ENCODE measurements at places on chromosomes 11 and 22.

- DNase-seq = no peak
These were observed 624.7 kb downstream of the BUD13 start for GRCh38 chr11:116148056-116148455.

DNA sequence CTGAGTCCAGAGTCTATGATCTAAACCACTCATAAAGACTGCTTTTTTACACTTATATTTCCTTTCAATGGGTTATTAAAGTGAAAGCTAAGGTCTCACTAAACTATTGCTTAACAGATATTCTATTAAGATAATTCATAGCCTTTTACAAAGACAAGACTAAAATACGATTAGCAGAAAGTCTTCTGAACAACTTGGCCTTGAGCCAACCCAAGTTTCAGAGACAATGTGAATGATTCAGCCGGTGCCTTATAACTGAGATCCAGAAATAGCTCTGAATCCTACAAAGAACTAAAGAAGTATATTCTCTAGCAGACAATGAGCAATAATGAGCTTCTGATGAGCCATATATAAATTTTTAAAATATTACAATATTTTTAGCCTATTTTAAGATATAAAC lies 41.5 kb upstream of the CARD18 start:
- DNase-seq = no peak

GRCh38 chr11:70064726-70065317 lies 13.3 kb upstream of the ANO1 start:
- DNase-seq = no peak

DNA sequence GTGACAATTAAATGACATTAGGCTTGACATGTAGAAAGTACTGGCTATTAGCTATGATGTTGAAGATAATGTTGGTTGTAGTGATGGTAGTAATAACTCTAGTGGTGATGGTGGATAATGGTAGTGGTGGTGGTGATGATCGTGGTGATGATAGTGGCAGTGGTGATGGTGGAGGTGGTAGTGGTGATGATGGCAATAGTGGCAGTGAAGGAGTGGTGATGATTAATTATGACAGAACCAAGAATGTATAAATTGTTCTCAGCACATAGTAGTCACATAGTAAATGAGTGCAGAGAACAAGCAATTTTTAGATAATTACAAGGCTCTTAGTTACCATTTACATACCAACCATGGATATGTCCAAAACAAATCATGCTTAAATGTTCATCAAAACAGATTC lies 5.3 kb upstream of the CD44 start:
- no peak for DNase-seq

DNA sequence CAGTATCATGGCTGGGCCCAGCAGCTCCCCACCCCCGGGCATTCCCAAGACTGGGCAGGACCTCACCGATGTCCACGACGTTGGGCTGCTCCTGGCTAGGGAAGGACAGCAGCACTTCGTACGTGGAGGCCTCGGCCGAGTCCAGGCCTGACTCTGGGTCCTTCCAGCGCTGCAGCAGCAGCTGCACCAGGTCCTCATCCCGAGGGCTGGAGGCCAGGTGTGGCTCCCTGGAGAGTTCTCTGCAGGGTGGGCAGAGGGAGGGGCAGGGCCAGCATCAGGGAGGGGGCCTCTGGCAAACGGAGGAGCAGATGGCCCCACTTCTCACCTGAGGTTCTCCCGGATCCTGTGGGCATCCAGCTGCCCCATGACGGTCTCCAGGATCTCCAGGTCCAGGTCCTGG lies 341 bp downstream of the NAALADL1 start:
- DNase-seq = no peak

GRCh38 chr22:39510529-39511149 lies 8.5 kb downstream of the MIEF1 start:
- no peak for DNase-seq

DNA sequence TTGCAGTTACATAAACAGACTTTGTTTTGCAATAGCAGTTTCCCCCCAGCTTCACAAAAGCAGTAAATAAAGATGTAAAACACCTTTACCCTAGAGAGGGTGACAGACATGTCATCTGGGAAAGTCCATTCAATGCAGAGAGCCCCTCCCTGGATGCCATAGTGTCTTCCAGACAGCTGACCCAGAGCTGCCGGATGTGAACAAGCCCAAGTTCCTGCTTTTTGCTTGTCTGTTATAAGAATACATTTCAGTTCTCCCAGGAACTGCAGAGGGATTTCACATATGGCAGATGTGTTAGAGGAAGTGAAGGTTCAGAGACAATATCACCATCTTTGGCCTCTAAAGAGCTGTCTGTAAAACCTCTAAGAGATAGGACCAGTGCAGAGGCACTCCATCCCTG lies 48.9 kb downstream of the RELT start:
- DNase-seq = no peak

DNA sequence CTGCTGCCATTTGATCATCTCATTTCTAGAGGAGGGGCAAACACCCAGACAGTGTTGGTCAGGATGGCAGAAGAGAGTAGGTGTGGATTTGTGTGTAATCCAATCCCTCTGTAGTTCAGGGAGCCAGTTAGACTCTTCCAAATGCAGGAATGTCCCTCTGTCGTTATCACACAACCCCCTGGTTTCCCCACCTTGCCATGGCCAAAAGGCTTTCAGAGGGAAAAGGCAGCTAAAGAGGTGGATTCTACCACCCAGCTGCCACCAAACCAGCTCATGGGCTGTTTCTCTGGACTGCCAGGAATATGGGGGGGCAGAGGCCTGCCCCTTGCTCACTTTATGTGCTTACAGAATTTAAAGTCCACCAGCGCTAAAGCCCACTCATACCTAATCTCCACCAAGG lies 18.1 kb downstream of the TSKU start:
- no peak for DNase-seq

DNA sequence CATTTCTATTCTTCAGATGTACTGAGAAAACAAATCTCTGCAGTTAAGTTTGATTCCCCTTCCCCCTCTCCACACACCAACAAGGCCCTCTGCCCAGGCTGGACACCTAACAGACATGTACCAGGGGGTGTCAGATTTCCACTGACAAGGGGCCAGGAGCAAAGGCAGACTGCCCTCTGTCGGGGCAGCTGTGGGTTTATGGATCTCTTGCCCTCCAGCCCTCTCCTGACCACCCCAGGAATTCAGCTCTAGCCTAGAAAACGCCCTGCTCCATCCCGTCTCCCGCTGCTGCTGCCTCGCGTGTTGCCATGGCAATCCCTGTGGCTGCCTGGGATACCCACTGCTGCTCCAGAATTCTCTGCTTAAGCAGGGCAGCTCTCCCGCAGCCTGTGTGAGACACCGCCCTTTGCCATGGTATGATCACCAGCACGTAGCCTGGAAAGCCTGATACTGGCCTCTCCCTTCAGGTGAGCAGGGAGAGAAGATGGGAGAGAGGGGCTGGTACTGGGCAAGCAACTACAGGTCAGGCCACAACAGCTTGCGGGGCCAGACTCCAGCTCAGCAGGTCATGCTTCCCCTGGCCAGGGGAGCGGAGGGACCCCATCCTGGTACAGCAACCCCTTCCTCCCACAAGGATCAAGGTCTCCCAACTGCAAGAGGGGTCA lies 41.6 kb downstream of the BUD13 start:
- DNase-seq = no peak

DNA sequence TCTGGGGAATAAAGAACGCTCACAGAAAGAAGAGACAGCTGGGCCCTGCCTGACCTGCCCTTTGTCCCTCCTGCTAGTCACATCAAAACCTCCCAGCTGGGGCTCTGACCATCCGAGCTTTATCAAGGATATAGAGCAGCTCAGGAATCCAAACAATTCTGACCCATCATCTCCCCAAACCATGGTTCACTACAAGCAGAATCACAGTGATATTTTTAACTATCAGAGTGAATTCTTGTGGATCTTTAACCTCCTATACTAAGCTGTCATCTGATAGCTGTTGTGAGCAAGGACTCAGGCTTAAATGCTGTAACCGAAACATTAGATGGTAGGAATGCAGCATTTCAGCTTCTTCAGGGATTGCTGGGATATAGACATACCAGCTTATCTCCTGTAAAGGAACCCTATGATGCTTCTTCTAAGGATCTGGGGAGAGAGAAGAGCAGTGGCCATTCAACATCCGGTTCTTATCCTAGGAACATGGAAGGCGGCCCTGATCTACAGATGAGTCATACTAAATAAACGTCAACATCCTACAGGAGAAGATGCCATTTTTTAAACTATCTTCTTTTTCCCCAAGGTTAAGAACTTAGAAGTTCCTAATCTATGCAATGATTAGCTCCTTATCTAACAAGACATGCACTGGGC lies 84.7 kb upstream of the AKIP1 start:
- no peak for DNase-seq

DNA sequence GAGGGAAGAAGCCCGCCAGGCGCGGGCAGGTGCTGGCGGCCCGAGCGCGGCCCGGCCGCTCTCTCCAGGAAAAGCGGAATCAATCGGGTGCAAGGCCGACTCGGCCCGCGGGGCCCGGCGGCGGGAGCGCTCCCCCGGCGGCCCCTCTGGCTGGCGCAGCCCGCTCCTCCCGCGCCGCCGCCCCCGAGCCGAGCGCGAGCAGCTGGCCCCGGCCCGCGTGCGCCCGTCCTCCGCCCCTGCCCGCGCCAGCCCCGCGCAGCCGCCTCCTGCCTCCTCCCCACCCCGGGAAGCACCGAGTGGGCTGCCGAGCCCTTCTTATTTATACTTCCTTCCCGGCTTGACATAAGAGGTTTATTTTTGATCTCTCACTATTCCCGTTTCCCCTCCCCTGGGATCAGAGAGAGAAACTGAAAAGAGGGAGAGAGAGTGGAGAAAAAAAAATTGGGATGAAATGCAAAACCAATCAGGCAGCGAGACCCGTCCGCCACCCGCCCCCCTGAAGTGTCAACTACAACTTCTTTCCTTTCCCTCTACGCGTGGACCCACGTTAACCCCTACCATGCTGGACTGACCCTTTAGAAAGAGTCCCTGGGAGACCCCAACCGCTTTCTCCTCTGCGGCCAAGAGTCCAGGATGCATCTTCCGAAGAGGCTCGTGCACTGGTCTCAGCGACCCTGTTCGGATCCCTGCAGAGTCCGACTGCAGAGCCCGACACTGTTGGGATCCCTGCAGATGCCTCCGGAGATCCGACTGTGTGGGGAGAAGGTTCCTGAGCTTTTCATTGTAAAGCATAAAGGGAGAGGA lies at the start of gene ADAMTS8:
TSS of gene ADAMTS8 (minus strand) at position 294 of the 804 bp plus-strand sequence. CDS start 323 bp downstream, outside the sequence.
- no peak for DNase-seq

DNA sequence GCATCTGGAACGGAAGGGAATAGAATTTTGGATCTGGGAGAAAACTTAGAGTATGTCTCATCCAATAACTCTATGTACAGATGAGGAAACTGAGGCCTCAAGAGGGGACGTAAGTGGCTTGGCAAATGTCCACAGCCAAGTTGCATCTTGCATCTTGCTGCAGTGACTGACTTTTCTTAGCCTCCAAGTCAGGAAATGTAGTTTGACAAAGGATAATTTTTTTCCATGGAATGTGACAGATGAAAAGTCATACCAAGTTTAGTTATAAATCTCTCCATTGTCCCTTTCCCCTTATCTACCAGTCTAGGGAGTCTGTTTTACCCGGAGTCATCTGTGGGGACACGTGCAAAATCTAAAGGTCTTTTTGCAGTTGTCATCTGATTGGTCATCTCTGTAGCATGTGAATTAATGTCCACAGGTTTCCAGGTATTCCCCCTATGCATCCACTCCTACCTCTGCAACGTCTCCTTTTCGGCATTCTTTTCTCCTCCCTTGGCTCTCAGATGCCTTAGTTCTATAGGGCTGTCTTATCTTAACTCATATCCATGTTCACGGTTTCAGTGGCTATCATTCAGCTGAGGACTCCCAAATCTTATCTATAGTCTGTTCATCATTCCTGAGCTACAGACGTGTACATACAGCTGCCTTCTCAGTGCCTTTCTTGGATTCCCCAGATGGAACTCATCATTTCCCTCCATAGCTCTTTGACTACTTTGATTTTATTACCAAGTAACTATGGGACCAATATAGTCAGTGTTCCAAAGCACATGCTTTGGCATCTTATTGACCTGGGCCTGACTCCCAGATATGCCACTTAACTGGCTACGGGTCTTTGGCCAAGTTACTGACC lies 139.5 kb upstream of the TIMP3 start:
- no peak for DNase-seq

- no peak for DNase-seq
These were observed 22.9 kb upstream of the JAM3 start for GRCh38 chr11:134045799-134046635.

DNA sequence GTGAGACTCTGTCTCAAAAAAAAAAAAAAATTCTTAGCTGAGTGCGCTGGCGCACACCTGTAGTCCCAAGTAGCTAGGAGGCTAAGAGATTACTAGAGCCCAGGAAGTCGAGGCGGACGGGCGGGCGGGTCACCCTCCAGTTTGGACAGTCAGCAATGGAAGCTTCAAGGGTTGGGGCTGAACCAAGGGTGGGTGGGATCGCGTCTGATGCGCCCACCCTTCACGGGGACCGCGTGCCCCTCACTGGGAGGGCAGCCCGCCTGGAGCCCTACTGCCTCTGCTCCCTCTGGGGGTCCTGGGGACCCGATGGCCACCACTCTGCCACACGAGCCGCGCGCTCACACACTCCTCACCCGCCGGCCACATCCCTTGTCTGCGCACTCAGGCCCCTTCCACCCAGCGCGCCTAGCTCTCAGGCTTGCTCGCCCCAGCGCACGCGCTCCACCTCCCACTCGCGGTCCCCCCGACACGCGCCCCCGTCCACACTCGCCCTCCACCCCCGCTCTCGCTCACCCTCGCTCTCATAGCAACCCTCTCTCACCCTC lies 494 bp downstream of the CHID1 start:
- DNase-seq = no peak

DNA sequence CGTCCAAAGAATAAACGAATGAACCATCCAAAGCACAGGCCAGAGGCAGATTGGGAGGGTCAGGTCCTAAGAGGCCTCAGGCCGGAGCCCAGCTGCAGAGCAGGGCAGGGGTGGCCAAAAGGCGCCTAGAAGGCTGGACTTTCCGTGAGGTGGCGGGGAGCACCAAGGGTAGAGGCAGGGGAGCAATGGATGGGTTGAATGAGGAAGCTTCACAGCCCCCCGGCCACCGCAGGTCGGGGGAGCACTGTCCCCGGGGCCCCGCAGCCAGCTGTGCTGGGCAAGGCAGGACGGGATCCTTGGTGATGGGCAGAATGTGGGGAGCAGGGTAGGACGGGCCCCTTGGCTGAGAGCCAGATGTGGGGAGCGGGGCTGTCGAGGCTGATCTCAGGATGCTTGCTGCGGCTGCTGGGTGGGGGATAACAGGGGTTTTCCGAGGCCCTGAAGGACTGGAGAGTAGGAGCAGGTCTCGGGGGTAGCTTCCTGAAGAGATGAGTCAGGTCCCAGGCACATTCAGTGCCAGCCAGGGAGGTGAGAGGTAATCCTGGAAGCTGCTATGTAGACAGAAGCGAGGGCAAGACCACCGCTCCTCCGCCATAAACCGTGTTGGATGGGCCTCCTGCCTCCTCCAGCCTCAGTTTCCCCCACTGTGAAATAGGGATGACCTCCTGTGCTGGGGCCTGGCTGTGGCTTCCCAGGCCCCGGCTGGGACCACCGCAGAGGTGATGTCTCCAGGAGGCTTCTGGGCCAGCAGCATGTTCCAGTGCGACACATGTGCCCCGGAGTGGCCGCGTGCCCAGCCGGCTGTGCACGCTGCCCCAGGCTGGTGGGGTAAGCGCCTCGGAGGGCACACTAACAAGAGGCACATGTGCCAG lies 34.6 kb upstream of the KCNQ1OT1 start:
- DNase-seq = no peak

GRCh38 chr11:127709960-127710359 lies 709.4 kb upstream of the KIRREL3 start:
- DNase-seq = no peak

- DNase-seq = no peak
These were observed 1568.5 kb downstream of the FAM181B start for GRCh38 chr11:81165164-81165563.

Measured in stimulated activated CD4-positive, alpha-beta T cell treated with anti-CD3 and anti-CD28 coated beads, Interleukin-2, amount 100 ng/mL, for 48 hours (primary cell).